Stimulated activated CD8-positive, alpha-beta memory T cell treated with anti-CD3 and anti-CD28 coated beads, Interleukin-4, amount 100 ng/mL, for 48 hours (primary cell): ENCODE measurements at places on chromosomes 1 and 21.

- DNase-seq = no peak
Measured at GRCh38 chr1:226371027-226371694, 36.7 kb downstream of the PARP1 start.

DNA sequence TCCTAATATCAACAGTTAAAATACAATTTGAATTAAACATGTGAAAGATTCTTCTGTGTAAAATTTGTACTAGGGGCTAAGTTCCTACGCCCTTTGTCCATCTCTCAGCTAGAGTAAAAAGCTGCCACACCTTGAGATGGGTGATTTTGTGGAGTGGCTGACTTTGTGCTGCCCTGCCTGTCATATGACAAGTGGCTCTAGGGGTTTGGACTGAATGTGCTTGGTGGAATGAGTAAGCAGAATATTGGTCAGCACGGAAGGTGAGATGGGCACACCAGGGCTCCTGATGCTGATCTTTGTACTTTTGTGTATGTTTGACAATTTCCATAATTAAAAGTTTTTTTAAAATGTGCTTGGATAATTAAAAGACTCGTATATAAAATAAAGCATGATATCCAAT, 133.6 kb upstream of the SLC45A1 start:
- DNase-seq = no peak

DNA sequence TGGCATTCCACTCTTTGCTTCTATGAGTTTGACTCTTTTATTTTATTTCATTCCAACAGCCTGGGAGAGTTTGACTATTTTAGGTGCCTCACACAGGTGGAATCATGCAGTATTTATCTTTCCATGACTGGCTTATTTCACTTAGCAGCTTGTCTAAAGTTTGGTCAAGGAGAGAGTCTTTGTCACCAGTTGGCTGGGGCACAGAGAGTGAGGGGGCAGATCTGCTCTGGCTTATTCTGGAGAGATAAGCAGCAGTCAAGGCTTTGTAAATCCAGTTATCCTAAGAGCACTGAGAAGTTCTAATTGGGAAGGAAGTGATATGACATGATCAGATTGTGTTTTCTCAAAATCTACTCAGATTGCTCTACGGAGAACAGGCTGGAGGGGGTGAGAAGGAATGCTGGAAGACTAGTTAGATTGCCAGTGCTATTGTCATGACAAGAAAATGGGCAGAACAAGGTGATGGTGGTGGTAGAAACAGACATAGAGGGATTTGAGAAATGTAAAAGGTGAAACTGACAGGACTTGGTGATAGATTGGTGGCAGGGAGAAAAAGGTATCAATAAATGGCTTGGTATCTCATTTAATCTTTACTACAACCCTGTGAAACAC, 12.1 kb upstream of the CTTNBP2NL start:
- no peak for DNase-seq

GRCh38 chr1:27574001-27574781, 29.8 kb downstream of the AHDC1 start:
- no peak for DNase-seq

GRCh38 chr1:117094841-117095604, 26.5 kb downstream of the TRIM45 start:
- DNase-seq = no peak

- DNase-seq = no peak
Measured at GRCh38 chr1:89806616-89807015, 14.2 kb upstream of the LRRC8D start.

DNA sequence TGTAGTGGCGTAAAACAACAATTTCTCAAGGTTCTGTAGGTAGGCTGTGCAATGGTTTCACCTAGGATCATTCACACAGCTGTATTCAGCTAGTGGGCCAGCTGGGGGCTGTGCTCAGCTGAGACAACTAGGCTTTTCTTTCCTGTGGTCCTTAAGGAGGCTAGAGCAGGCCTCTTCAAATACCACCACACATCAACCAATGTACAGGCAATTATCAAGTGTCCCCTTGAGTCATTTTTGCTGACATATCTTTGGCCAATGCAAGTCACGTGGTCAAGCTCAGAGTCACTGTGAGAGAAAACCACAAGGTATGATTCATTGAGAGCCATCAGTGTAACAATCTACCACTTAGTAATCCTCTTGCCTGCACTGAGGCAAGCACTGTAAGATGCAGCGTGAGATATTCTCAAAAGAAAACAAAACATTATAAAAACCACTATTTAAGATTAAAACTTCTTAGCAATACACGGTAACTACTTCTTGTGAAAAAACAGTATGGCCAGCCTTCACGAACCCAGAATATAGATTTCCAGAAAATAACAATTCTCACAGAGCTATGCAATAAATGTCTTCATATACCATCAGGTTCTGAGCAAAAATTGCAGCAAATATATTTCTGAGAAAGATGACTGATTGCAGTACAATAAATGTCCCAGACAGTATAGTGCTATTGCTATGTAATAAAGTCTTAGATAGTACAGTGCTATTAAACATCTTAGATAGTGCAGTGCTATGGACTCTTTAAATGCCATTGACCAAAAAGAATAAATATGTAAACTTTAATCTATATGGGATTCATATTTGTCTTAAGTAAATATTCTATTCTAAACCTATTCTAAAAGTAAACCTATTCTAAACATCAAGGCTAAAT, 55.3 kb downstream of the NME7 start:
- DNase-seq = peak; percentile 49

DNA sequence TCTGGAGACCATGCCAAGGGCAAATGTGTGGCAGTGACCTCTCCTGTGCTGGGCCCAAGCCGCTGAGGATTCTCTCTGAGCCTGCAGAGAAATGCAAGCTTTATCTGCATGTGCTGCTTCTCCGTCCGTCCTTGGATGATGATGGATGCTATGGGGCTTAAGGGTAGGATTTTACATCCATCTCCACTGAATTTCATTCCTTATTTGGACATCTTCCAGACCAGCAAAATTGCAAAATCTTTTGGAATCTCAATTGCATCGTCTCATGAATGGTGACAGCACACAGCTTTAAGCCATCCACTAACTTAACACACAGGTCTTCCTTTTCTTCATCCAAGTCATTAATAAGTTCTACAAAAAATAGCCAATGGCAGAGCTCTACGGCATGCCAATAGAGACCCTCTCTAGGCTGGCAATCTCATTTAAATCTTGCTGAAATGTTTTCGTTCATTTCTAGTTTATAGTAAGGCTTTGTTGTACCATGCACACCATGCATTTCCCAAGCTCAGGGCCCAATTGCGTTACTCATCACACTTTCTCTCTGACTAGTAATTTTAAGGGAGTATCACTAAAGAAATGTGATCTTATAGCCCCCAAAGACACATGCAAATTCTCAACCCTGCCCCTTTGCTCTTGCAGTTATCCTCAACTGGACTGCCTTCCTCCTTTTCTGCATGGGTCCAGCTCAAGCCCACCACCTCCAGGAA, 11.1 kb downstream of the BATF3 start:
- no peak for DNase-seq

- DNase-seq = no peak
Measured at GRCh38 chr1:224387302-224387912, 30.7 kb downstream of the CNIH4 start.

DNA sequence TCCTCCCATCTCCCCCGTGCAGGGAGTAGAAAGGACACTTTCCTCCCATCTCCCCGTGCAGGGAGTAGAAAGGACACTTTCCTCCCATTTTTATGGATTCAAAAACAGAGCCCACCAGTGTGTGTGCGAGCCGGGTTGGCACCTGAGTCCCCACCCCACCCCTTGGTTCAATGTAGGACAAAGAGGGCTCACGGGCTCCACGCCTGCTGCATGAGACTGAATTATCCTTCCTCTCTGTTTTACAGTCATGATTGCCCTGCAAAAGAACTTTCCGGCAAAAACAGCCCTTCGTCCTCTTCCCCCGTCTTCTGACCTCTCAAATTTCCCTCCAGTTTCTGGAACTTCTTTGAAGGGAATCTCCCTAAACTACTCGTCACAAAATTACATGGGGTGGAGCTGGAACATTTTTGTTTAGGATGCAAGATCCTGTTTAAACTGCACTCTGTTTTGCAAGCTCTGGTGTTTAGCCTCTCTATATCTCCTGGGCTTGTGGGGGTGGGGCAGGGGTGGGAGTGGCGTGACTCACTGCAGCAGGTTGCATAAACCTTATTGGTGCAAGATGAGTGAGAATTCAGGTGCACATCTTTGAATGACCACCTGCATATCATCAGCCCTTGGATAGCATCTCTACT, 99.8 kb downstream of the PSMG1 start:
- no peak for DNase-seq

DNA sequence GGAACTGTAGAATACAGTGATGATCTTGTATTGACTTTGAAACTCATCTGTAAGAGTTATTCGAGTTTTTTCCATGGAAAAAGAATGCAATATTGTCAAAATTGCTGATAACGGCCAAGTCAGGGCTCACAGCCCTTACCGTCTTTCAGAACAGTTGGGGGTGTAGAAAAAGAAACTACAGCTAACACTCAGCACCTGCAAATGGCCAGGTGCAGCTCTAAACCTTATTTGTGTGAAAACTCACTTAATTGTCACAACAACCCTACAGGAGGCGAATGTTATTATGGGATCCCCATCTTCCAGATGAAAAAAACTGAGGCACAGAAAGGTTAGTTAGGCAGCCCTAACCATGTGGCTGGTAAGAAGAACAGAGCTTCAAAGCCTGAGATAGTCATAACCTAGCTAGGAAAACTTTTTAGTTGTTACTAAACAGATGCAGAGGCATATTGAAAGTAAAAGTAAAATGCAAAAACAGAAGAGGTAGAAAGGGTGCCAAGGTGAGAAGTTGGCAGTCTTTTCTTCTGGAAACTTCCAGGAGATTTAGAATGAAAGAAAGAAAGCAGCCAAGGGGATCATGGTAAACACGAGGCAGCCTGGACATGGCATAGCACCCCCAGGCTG, 76.4 kb downstream of the DSCAM start:
- DNase-seq = no peak

DNA sequence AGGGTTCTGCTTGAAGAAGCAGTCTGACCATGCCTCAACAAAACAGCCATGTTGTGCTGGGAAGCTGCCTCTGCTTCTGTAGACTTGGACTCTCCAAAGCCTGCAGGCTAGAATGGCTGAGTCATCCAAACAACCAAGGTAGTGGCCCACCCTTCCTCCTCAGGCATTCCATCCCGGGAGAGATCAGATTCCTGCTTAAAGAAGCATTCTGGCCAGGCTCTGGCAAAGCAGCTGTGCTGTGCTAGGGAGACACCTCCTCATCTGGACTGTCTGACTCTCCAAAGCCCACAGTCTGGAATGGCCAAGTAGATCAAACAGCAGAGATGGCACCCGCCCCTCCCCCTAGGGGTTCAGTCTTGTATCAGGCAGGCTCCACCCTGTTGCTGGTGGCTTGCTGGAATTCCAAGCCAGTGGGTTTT, 38.3 kb upstream of the F3 start:
- no peak for DNase-seq

DNA sequence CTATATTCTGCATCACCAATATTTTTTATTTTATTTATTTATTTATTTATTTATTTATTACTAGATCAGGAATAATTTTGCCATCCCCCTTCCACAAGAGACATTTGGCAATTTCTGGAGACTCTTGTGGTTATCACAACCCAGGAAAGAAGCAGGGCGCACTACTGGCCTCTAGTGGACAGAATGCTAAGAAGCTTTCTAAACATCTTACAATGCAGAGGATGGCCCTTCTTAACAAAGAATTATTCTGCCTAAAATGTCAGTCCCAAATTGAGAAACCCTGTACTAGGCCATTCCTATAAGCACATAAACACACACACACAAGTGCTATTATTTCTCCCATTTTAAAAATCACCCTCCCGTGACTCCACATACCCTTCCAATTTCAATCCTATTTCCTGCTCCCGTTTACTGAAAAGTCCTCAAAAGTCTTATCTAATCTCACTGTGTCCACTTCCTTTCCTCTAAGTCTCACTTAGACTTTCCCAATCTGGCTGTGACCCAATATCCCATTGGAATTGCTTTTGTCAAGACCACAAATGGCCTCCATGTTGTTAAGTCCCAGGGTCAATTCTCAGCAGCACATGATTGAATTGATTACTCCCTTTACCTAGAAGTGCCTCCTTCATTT, 43.7 kb upstream of the RNF11 start:
- peak; percentile 80 for DNase-seq
